BJ (cell line): ENCODE measurements at places on chromosomes 2 and 18.

- DNase-seq = no peak
Observed at GRCh38 chr2:239087046-239087710, 239.3 kb downstream of the TWIST2 start.

- no peak for DNase-seq
Observed at GRCh38 chr18:49788327-49788898, 24.9 kb downstream of the ACAA2 start.

GRCh38 chr18:74778191-74778847, 180.6 kb downstream of the ZNF407 start:
- DNase-seq = no peak

GRCh38 chr2:163658556-163658955, 77.3 kb downstream of the FIGN start:
- no peak for DNase-seq

GRCh38 chr2:73979021-73979420, 5.7 kb upstream of the TET3 start:
- no peak for DNase-seq

DNA sequence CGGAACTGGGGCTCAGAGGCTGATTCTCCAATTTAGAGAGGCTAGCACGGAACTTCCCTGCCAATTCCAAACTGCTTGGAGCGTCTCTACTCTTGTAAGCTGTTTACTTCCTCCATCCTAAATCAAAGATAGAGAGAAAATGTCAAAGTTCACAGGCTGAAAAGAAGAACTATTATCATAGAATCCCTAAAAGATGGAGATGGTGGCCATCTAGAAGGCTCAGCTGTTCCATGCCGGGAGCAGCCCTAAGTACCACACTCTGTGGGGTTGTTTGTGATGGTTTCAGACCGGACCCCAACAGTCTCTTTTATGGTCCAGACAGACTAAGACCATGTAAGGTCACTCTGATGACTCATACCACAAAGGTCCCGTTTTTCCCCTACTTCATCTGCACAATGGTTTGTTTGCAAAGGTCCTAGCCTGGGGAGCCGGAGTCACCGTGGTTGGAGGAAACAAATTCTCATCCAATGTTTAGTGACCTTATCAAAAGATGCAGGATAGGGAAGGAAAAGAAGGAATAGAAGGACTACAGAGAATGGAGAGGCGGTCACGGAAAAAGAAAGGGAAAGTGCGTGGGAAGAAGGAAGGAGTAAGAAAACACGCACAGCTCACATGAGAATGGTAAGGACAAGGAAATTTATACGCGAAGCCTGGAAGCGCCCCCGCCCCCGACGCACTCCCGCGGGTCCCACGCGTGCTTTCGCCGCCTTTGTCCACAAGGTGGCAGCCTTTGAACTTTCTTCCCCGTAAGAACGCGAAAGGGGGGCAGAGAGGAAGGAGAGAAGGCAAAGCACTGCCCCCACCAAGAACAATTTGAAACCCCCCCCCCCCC, 453 bp upstream of the ANTXR1 start:
- DNase-seq = no peak

DNA sequence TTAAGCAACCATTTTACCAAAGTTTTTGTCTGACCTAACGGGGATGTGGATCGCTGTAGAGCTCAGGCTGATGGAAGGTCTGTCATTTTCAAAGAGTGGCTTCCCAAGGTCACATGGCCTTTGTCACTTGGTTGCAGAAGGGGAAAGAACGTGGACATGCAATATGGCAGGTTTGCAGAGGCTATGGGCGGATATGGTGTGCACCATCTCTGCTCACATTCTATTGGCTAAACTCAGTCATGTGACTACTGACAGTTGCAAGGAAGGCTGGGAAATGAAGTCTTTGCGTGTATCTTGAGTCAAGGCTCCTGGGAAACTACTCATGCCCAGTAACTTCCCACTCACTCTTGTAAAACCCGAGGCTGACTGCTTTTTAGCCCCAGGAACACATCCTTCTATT, 96.8 kb downstream of the ST6GAL2 start:
- DNase-seq = no peak

- DNase-seq = no peak
Observed at GRCh38 chr2:231323316-231323715, 72.2 kb upstream of the B3GNT7 start.

DNA sequence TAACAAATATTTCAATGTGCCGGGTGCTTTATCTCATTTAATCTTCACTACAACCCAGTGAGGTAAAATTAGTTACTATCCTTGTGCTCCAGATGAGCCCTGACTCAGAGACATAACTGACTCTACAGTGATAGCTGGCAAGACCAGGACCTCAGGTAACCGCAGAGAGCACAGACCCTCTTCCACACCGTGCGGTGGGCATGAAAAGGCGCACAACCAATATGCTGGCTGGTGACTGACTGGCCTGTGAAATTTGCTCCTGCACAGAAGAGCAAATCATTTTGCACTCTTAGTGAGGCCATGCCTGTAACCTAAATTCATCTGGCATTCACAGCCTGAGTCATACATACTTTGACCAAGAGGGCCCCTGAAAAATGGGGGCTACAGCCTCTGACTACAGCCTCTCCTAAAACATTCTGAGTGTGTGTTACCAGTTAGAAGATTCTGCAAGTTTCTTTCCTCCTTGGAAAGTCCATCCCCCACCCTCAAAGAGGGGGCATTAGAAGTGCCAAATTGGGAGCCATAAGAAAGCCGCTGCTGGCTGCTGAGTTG, 22.4 kb upstream of the MSGN1 start:
- no peak for DNase-seq

DNA sequence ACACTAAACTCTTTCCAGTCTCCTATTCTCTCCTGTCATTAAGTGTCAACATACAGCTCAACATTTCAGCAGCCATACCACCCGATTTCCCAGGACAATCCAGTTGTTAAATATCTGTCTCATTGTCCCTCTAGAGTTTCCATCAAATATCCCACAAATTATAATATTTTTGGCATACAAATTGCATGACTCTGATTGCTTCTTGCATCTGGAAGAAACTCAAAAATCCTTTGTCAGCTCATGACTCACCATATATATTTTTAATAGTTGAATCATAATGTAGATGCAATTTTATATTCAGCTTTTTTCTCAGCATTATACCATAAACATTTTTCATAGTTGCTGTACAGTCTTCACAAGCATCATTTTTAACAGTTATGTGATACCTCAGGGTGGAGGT, 7.2 kb downstream of the SLC30A3 start:
- no peak for DNase-seq

- no peak for DNase-seq
Observed at GRCh38 chr18:48230467-48231113, 178.6 kb downstream of the ZBTB7C start.

GRCh38 chr2:164745012-164745797, 96.4 kb downstream of the COBLL1 start:
- no peak for DNase-seq

GRCh38 chr2:105744909-105745853, at the start of gene NCK2:
TSS of gene NCK2 (plus strand) at chr2:105744912. CDS start at chr2:105855064, 110,152 bp downstream.
- DNase-seq = no peak

DNA sequence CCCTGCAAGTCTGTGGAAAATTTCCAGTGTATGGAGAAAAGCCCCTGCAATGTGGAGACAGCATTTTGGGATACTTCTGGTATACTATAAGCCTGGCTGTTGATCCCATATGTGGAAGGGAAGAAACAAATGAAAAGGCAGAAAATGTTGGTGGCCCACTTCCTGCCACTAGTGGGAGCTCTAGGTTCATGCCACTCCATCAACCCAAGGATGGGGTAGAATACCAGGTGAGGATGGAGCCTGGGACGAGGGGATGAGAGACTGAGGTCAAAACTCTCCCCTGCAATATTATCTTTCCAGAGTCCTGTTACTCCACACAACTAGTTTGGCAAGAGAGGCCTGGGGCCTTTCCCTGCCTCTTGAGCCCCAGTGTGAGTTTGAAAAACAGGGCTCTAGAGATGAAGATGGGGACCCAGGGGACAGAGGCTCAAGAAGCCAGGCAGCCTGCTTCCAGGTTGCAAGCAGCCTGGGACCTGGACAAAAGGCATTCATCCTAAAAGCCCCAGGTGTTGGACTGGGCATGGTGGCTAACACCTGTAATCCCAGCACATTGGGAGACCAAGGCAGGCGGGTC, 31.9 kb downstream of the BMP10 start:
- no peak for DNase-seq

DNA sequence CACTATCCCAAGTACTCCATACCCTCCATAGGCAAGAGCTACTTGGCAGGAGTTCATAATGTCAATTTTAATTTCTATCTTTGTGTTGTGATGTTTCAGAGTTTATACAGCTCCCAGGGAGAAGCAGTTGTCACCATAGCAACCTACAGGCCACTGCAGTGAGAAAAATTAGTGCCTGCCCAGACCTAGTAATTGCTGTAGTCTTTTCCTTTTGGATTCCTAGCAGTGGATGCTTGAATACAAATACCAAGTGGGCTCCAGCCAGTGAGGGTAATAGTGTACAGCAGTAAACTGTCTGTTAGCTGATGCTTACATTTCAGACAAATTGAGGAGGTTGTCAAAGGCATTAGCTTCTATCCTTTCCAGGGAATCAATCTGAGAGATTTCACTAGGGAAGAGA, 26.7 kb downstream of the LHCGR start:
- no peak for DNase-seq

- no peak for DNase-seq
Observed at GRCh38 chr2:75547345-75548035, 13.2 kb downstream of the EVA1A start.

DNA sequence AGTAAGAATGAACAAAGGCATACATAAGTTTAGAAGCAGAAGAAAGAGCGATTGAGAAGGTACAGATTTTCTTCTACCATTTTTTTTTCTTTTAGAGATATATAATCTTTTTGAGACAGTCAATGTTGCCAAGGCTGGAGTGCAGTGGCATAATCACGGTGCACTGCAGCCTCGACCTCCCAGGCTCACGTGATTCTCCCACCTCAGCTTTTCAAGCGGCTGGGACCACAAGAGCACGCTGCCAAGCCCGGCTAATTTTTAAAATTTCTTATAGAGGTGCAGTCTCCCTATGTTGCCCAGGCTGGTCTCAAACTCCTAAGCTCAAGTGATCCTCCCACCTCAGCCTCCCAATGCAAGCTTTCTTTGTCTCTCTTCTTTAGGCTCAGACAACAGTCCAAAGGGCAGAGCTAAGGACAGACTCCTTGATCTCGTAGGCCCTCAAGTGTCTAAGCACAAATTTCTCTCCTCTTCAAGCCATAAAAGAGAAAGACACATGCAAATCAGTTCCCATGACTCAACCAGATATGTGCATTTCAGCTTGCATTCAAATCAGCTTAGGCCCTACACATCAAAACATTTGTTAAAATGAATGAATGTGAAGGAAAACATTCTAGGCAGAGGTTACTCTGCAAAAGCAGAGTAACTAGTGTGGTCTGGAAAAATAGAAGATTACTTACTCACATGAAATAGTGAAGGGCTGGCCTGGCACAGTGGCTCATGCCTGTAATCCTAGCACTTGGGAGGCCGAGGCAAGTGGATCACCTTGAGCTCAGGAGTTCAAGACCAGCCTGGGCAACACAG, 18.0 kb downstream of the ITSN2 start:
- no peak for DNase-seq

DNA sequence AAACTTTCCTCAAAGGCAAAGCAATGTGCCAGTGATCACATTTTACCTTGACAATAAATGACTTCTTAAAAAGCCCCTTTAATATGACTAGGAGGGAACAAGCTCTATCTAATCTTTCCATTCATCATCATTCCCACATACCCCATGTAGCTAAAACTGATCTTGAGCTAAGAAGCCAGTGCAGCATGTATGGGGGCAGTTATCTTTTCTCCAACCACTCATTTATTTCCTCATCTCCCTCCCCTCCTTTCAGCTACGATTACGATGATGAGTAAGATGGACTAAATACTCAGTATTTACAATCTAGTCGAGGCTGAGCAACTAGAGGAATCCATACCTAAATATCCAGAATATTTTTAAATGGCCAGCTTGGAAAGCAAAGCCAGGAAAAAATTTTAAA, 35.5 kb downstream of the PNO1 start:
- DNase-seq = no peak

- no peak for DNase-seq
Observed at GRCh38 chr2:52934323-52934898, 833.2 kb upstream of the CHAC2 start.

GRCh38 chr2:214830794-214831346, 21.4 kb upstream of the BARD1 start:
- no peak for DNase-seq

- no peak for DNase-seq
Observed at GRCh38 chr2:240359695-240360094, 75.8 kb upstream of the GPC1 start.

- DNase-seq = no peak
Observed at GRCh38 chr2:74201596-74201995, 3.2 kb downstream of the MTHFD2 start.

GRCh38 chr18:58095222-58095621, 51.2 kb downstream of the NEDD4L start:
- DNase-seq = no peak
